ENCODE measurements at places on chromosomes 2 and 18.

DNA sequence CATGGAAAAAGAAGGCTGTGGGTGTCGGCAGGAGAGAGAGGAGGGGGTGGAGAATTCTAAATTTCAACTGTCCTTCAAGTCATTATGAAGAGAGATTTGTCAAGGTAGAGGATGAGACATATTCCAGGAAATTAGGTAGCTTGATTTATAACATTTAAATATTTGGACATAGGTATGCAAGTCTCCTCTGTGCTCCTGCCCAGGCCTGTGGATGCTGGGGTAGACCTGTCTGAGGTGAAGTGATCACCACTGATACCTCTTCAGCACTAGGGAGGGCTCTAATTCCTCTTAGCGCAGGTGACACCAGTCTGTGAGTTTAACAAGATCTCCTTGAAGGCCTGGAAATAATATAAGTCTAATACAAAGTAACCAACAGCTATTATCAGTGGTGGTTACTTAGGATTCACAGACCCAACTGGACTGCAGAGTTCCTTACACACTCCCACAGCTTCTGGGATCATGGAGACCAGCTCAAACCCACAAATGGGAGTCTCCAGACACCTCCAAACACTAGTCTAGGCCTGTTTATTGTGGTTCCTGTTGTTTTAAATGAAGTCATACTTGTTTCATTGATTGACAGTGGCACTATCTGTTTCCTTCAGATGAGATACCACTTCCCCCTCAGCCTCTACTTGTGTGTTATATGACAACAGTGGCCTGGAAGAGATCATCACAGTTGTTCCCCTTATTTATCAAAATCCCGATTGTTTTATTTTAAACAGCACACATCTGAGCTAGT, 104.1 kb upstream of the ITPRID2 start:
- no peak for DNase-seq

DNA sequence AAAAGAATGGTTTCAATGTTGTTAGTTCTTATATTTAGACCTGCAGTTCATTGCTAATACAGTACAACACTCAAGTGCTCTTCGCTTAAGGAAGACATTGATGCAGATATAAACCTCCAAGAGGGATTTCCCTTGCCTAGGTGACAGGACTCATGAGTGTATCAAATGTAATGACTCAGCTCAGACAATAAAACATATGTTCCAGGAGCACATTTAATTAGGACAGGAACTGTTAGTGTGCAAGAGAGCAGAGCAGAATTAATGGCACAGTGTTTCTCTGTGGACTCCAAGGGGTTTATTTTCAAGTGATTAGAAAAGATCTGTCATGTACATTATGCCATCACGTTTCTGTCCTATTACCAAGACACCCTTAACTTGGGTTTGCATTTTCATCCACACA, 375.0 kb downstream of the LRRTM4 start:
- DNase-seq = no peak

- DNase-seq = no peak
Observed at GRCh38 chr2:164754157-164755093, 87.2 kb downstream of the COBLL1 start.

DNA sequence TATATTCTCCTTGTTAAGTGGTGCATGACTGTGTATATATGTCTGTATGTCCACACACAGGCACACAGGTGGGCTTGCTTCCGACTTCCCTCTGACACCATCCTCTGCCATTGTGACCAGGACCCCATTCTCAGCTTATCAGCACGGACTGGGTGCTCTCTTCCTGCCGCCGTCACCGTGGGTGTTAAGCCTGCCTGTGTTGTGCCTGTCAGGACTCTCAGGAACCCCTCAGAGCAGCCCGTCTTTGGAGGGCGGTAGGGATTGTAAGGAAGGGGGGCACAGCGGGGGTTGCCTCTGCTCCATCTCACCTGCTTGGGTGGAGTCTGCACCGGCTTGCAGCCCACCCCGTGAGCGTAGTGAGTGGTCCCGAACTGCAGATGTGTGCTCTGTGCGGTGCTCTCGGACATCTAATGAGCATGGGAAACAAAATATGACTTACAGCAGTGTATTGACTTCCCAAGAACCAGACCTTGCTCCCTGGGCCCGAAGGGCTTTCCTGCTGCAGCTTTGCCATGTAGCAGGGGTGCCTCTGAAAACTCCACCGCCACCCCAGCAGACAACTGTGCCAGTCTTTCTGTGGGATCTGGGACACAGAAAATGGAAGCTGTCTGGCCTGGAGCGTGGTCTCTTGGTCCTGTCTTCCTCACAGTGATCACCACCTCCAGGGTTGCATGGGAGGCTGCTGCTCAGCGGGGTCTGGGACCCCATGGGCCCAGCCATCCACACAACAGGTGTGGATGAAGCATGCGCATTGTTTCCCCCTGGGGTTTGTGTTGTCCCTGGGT, 58.9 kb downstream of the SH3RF3 start:
- no peak for DNase-seq

DNA sequence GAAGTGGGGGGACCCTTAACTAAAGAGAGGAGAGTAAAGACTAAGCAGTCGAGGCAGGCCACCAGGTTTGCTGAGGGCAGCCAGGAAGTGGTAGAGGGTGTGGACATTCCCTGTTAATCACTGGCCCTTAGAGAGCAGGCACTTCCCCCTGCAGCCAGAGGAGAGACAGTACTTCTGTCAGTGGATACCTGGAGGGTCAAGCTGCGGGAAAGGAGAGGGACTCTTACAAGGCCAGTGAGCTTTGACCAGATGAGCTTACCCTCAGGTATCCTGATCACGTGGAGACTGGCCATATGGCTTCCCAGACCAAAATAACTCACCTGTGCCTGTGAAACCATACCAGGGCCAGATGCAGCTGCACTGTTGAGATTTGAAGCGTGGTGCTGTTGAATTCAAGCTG, 28.6 kb downstream of the ITGA6 start:
- DNase-seq = peak; percentile 18

DNA sequence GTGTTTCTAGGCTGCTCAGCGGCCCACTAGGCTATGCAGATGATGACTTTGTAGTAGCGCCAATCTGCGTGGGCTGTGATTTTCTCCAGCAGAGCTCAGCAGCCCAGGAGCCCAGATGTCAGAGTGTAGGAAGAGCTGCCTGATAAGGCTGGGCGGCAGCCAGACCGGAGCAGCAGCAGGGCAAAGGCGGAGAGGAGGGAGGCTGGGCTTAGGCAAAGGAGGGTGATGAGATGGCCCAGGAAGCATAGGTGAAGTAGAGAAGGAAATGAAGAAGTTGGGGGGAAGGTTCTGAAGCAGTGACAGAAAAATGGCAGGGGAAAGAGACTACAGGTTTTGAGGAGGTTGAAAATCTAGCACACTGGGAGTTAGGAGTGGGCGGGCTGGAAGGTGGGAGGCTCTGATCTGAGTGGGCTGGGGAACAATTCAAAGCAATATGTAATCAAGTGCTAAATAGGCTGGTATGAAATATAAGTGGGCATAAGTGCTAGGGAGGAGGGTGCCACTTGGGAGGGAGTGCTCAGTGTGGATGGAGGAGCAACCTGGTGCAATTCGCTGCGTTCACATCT, 50.6 kb upstream of the STPG4 start:
- peak; percentile 27 for DNase-seq

GRCh38 chr18:74427442-74428112, 29.5 kb downstream of the DIPK1C start:
- no peak for DNase-seq

DNA sequence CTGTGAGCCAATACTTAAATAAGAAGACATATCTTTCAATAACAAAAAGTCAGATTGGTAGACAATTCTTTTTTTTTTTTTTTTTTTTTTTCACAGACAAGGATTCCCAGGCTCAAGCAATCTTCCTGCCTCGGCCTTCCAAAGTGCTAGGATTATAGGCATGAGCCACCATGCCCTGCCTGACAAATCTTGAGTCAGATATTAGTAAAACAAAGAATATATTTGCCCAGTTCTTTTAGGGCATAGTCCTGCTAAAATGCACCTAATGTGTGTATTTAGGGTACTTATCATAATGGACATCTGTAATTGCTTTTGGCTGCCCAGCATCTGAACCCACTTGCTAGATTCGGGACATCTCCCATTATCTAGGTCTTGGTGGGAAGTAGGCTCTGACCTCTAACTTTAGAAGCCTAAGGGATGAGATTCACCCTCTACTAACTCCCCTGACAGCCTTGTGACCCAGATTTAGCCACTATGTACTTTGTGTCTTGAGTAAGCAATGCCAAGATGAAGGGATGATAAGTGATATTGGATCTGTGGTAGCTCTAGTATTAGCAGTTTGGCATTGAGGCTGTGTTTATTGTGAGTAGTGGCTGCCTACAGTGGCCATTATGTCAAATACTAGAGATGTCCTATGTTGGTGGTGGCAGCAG, 18.5 kb upstream of the PSME4 start:
- no peak for DNase-seq

GRCh38 chr18:57916684-57917083, 113.6 kb upstream of the ATP8B1 start:
- DNase-seq = no peak

GRCh38 chr18:26267357-26267930, 41.2 kb downstream of the TAF4B start:
- DNase-seq = no peak

GRCh38 chr2:218017211-218018053, 14.6 kb upstream of the TNS1 start:
- DNase-seq = no peak

DNA sequence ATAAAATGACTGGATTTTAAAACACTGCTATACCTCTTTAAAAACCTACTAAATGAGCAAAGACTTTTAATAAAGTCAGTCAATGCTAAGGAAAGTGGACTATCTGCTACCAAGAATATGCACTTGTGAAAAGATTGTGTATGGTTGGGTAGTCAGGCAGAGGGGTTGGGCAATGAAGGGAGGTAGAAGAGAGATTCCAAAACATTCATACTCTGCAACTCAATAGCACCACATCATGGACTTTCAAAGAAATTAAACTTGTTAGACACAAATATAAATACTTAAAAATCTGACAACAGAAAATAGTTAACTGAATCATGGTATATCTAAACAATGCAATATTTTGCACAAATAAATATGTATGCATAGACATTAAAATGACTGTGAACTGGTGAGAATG, 139.9 kb upstream of the MAPRE2 start:
- peak; percentile 9 for DNase-seq

GRCh38 chr2:218883491-218884490, 3.1 kb downstream of the WNT10A start:
- peak; percentile 77 for DNase-seq

GRCh38 chr18:32822197-32822596, 49.4 kb upstream of the KLHL14 start:
- no peak for DNase-seq

DNA sequence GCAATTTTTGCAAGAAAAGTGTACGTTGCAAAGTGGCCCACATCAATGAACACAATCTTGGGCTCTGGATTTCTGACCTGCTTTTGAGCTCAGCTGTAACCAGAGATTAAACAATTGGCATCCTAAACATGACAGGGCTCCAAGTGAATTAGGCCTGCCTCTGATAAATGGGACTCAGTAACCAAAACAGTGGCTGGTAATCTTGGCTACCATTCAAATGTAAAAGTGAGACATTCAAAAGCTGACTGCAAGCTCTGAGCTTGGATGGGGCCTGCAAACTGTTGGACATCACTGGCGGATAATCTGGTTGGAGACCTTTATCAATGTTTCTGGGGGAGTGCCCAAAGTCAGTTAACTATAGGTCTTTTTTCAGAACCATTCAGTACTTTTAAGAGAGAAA, 160.7 kb downstream of the RAB3GAP1 start:
- DNase-seq = no peak

- no peak for DNase-seq
Observed at GRCh38 chr2:179424571-179424970, 159.9 kb upstream of the SESTD1 start.
